Activated CD4-positive, alpha-beta T cell treated with anti-CD3 and anti-CD28 coated beads, Interleukin-2, amount 10 ng/mL, durations not matched to agents 24 days and 14 days (primary cell): ENCODE measurements at places on chromosomes 1 and 21. TPM values are rescaled to one million over a fixed set of nuclear protein-coding genes. Genes with fewer than 3 reads are reported as not detected.

- H3K4me1 ChIP-seq, result no peaks in the 10 kb centered on the region
- H3K36me3 ChIP-seq, result no peaks in the 10 kb centered on the region
- no peak for DNase-seq
- no peak overlapping the region for H3K27ac ChIP-seq
- H3K27me3 ChIP-seq, result peaks cover 9% of the 10 kb centered on the region
- H3K4me3 ChIP-seq, result no peak overlapping the region
Measured at GRCh38 chr1:9449976-9450696, 89.1 kb upstream of the SLC25A33 start.

FCER1G gene
- 0.63 TPM in 1 of 2 replicates, not detected in the other for total RNA-seq

DNA sequence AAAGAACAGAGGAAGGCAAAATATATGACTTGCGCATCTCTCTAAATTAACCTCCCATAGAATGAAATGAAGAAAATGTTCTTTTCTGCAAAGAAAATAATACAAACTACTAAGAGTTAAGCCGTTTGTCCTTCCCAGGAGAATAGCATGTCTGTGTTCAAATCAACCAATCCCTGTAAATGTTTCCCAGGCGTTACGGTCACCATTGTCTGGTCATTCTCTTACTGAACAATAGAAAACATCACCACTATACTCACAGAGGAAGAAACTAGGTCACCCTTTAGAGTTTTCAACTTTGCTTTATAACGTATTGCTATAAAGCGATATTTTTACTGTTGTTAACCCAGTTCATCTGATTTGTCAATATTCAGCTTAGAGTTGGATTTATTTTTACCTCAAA is 34.1 kb downstream of the COL11A1 start:
- no peak overlapping the region for H3K4me3 ChIP-seq
- H3K27me3 ChIP-seq, result no peaks in the 10 kb centered on the region
- no peaks in the 10 kb centered on the region for H3K36me3 ChIP-seq
- no peaks in the 10 kb centered on the region for H3K4me1 ChIP-seq

TSPEAR gene
- not detected in 2 replicates for total RNA-seq

DNA sequence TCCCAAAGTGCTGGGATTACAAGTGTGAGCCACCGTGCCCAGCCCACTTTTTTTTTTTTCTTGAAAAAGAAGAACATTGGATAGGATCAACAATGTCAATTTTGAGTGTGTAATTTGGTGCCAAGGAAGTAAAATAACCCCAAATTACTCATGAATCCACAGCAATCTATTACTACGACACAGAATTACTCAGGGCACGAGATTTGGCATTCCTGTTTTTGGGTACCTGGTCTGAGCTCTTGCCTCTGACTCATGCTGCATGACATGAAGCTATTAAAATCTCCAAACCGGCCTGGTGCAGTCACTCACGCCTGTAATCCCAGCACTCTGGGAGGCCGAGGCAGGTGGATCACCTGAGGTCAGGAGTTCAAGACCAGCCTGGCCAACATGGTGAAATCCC is 10.4 kb downstream of the RNF19B start:
- H3K4me3 ChIP-seq, result no peak overlapping the region
- peaks cover 45% of the 10 kb centered on the region for H3K4me1 ChIP-seq
- DNase-seq, result no peak
- no peaks in the 10 kb centered on the region for H3K27me3 ChIP-seq

DNA sequence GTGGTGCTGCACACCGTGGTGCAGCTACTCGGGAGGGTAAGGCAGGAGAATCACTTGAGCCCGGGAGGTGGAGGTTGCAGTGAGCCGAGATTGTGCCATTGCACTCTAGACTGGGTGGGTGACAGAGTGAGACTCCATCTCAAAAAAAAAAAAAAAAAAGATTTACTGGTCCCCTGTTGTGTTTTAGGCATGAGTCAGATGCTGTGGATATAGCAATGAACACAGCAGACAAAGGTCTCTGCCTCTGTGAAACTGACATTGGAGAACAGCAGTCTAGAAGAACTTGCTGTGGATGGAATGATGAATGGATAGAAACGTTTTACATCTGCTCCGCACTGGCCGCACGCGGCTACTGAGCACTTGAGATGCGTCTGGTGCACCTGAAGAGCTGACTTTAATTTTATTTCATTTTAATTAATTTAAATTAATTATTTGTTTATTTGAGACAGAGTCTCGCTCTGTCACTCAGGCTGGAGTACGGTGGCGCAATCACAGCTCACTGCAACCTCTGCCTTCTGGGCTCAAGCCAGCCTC is 24.5 kb upstream of the EPHA2 start:
- no peak overlapping the region for H3K27ac ChIP-seq
- H3K27me3 ChIP-seq, result peaks cover 4% of the 10 kb centered on the region
- no peaks in the 10 kb centered on the region for H3K4me1 ChIP-seq

ZNF593OS gene
- not detected in 2 replicates for total RNA-seq

DNA sequence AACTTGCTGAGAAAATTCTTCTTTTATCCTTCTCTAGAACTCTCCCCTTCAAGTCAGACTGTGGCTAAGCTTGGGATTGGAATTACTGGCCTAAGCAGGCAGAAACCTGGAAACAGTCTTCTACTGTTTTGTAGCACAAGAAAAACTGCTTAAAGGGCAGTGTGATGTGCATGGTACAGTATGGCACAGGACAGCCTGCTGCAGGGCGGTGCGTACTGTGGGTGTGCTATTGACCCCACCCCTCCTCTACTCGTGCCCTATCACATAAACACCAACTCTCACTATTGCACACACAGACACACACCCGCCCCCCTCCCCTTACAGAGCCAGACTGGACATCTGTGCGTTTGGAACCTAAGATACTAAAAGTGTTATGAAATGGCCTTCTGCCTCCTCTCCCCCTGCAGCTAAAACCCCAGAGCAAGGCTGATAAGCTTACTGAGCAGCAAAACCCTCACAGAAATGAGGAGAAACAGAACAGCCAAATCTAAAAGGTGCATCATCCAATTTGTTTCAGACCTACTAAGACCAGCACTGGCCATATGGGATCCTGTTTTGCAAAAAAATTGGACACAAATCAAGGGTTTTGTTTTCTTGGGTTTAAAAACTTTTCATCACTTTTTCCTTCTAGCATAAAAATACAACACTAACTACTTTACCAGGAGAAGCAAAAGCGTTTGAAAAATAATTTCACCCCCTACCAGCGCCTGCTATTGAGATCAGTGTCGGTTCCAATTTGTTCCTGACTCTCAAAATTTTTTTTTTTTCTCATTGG is 355.8 kb upstream of the LYPLAL1 start:
- H3K27me3 ChIP-seq, result no peaks in the 10 kb centered on the region
- no peak overlapping the region for H3K4me3 ChIP-seq
- H3K36me3 ChIP-seq, result no peaks in the 10 kb centered on the region
- DNase-seq, result no peak

DNA sequence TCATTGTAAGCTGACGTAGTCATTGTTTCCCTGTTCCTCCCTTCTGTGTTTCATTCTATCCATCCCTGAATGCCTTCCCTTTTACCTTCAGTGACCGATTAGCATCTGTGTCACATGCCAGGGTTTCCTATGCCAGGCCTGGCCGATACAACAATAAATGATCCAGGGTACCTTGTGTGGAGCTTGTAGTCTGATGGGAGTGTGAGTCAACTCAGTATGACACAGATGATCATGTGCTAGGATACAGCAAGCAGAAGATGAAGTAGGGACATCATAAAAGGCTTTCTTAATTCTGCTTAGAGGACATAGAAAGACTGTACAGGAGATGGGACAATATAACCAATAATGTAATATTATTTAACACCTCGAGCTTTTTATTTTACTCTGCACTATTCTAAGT is 164.1 kb upstream of the C8B start:
- DNase-seq, result no peak
- no peak overlapping the region for H3K4me3 ChIP-seq
- no peaks in the 10 kb centered on the region for H3K4me1 ChIP-seq
- no peaks in the 10 kb centered on the region for H3K27me3 ChIP-seq
- no peak overlapping the region for H3K27ac ChIP-seq
- no peaks in the 10 kb centered on the region for H3K36me3 ChIP-seq

TRIM58 gene
- total RNA-seq, result 0.23 and 0.24 TPM in 2 replicates

IL20 gene
- total RNA-seq, result not detected in 2 replicates

EBNA1BP2 gene
- total RNA-seq, result 134 and 135 TPM in 2 replicates

DNA sequence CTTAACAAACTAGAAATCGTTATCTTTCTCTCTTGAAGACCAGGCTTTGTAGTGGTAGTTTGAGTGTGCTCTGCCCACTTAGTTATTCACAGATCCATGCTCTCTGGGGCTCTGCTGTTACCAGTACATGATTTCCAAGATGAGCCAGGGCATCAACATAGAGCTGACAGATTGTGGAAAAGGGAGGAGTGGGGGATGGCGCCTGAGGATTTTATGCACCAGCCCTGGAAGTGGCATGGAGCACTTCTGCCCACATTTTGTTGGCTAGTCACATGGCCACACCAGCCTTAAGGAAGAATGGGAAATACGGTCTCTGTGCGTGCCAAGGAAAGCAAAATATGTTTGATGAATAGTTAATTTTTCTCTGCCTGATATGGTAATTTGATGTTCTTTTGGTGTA is 18.2 kb downstream of the TSNAX start:
- H3K27ac ChIP-seq, result no peak overlapping the region
- H3K4me1 ChIP-seq, result peaks cover 3% of the 10 kb centered on the region
- peaks cover 26% of the 10 kb centered on the region for H3K36me3 ChIP-seq
- no peaks in the 10 kb centered on the region for H3K27me3 ChIP-seq

GPR161 gene
- 0.51 and 0.85 TPM in 2 replicates for total RNA-seq

BMP8B gene
- total RNA-seq, result 0.37 and 0.43 TPM in 2 replicates
